Fibroblast of skin of right quadriceps (primary cell): ENCODE measurements at places on chromosomes 3 and 15.

DNA sequence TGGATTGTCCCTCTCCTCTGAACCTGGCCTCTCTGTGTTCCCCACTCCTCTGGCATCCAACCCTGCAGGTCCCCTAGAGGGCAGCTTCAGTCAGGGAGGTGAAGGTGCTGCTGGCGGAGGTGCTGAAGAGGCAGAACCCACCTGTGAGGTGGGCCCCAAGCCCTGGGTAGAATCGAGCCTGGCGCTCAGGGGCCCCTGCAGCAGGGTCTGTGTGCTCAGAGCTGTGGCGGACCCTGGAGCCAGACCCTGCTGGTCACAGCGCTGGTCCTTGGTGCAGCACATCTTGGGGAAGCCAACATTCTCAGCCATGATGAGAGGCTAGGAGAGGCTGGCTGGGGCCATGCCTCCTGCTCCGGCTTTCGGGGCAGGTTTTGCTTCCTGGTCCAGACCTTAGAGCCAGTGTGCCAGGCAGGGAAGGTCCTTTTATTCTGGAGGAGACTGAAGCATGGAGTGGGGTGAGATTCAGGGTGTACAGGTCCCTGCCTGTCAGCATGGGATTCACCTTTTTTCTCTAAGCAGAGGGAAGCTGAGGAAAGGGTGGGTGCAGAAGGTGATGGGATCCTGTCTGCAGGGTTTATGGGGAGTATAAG lies 54.7 kb upstream of the TAMM41 start:
- no peak for DNase-seq

DNA sequence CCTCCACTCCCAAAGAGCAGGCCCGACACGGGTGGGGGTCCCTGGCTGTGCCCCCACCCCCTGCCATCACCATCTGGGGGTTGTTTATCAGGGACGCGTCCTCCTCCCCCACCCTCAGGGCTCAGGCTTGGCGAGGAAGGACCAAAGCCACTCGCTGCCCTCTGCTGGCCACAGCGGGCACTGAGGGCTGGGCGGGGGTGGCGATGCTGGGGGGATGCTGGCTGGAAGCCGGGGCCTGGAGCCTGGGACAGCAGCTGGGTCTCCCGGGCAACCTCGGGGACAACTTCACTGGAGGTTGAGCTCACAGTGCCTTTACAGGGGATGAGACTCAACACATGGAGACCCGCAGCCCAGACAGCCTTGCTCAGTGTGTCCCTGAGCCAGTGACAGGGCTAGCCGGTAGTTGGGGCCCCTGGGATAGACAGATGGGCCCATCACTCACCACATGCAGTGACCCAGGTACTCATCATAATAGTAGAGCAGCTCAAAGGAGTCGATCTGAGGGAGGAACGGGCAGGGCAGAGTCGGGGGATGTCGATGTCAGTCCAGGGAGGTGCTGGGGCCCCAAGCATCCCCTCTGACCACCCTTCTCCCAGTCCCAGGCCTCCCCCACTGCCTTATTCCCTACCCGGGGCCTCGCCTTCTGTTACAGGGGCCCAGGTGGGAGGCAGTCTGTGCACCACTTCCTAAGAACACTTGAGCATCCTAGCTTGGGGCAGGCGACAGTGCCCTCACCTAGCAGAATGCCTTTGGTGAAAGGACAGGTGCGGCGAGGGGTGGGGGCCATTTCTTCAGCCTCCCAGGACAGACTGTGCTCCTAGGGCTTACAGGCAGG lies 5.9 kb upstream of the CALML4 start:
- DNase-seq, result peak; percentile 46

- no peak for DNase-seq
Observed at GRCh38 chr3:32531010-32531647, 28.5 kb upstream of the CMTM6 start.

DNA sequence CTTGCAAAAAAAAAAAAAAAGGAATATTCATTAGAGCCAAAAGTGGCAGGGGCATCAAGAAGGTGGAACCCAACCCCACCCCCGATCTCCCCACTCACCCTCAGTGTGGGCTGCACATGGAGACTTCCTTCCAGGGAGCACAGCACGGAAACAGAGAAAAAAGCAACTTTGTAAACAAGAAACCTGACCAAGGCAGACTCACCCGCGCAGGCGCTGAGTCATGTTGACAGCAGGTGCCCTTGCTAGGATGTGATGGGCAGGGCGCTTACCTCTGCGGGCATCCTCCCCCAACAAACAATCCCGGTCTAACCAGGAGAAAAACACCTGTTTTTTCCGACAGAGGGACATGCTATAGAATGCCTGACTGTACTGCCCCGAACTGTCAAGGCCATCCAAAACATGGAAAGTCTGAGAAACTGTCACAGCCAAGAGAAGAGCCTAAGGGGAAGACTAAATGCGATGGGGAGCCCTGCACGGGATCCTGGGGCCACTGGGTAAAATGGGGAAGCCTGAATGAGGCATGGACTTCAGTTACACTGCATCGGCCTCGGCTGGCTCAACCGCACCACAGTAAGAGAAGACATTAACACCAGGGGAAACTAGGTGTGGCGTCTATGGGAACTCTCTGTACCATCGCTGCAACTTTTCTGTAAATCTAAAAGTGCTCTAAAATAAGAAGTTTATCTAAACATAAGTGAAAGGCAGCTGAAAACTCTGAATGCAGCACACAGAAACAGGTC lies 66.7 kb upstream of the GATA2 start:
- no peak for DNase-seq

- DNase-seq, result no peak
Observed at GRCh38 chr15:46231786-46232185, 597.0 kb downstream of the SQOR start.

GRCh38 chr3:139718415-139718814 lies 40.6 kb upstream of the NMNAT3 start:
- DNase-seq, result peak; percentile 7

- DNase-seq, result no peak
Observed at GRCh38 chr3:61080737-61081445, 170.4 kb downstream of the FHIT start.

GRCh38 chr3:194487289-194488054 lies 670 bp upstream of the ATP13A3 start:
- DNase-seq, result peak; percentile 32

- no peak for DNase-seq
Observed at GRCh38 chr15:98700519-98700918, 52.2 kb downstream of the IGF1R start.

GRCh38 chr3:119356646-119357045 lies 62.5 kb downstream of the ARHGAP31 start:
- DNase-seq, result no peak

- DNase-seq, result no peak
Observed at GRCh38 chr15:77012868-77013267, 17.9 kb downstream of the PSTPIP1 start.

- no peak for DNase-seq
Observed at GRCh38 chr3:17356585-17356984, 385.8 kb downstream of the TBC1D5 start.

- DNase-seq, result no peak
Observed at GRCh38 chr3:159840703-159841299, 147.8 kb upstream of the IL12A start.
